ENCODE measurements at places on chromosomes 2 and 18.

- no peak for DNase-seq
Measured at GRCh38 chr2:31660165-31660564, 79.4 kb upstream of the SRD5A2 start.

- DNase-seq = no peak
Measured at GRCh38 chr2:105895990-105896764, 151.5 kb downstream of the NCK2 start.

DNA sequence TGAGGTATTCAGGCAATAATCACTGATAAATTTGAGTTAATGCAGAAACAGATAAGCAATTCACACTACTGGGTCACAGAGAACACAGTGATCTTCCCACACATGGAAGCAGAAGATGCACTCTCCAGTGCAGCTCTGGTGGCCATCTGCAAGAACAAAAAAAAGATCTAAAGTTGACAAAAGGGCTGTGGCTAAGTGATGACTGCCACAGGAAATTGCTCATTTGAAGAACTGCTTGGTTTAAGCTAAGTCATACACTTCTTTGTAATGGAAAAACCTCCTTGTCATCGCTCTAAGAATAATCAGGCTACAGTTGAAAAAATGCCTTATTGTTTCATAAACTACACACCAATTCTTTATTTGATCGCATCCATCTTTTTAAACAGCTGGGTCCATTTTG is 115.1 kb downstream of the DTNB start:
- peak; percentile 50 for DNase-seq

DNA sequence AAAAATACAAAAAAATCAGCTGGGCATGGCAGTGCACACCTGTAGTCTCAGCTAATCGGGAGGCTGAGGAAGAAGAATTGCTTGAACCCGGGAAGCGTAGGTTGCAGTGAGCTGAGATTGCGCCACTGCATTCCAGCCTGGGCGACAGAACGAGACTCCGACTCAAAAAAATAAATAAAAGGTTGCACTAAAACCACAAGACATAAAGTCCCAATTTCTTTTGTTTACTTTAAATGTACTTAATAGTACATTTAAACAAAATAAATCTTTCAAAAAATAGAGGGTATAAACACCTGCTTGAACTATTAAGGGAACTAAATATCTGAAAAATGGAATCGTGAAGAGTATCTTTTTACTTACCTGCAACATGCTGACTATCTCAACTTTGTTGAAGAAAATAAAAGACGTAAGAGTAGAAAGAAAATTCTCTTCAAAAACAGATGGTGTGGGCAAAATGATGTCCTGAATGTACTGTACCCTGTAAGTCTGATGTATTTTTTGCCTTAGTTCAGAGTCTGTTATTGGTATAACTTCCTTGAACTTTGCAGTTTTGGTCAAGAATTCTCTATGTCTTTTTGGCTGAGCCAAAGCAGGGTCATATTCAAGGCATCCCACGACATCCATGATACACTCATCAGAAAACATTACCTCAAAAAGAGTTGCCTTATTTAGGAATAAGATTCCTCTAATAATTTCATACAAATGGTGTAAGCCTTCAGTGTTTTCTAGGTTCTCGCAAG is 19.2 kb downstream of the PPP4R3B start:
- DNase-seq = peak; percentile 64

GRCh38 chr2:62570861-62571698 is 65.1 kb upstream of the TMEM17 start:
- no peak for DNase-seq

- no peak for DNase-seq
Measured at GRCh38 chr18:43876286-43876685, 599.0 kb upstream of the SYT4 start.

- DNase-seq = no peak
Measured at GRCh38 chr2:65969161-65969560, 465.8 kb upstream of the MEIS1 start.

DNA sequence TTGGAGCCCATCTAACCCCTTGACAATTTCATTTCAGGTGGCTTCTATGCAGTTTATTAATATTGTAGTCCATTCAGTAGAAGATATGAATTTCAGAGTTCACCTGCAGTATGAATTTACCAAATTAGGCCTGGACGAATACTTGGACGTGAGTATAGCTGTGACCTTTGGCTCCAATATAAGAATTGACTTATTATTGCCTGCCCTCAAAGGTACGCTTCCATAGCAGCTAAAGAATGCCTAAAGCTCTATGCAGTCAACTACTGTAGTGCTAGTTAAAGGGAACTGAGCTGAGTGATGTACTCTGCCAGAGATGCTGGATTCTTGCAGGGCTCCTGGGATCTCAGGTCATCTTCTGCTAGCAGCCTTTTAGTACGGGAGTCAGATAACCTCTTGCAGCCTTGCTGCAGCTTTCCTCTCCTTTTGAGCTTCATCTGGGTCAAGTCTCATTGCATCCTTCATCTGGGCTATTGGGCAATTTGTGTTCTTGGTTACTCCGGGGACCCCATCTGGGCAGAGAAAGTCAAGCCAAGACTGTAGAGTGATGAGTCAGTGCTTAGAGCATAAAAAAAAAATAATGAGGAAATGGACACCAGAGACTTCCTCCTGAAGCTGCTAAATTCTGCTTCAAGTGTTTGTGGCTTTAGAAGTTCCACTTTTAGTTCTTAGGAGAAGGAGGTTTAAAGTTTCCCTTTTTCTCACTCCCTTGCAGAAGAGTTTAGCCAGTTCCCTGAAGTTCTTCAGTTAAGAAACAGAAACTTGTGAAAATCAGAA is 105.6 kb downstream of the PRPF40A start:
- DNase-seq = peak; percentile 93

DNA sequence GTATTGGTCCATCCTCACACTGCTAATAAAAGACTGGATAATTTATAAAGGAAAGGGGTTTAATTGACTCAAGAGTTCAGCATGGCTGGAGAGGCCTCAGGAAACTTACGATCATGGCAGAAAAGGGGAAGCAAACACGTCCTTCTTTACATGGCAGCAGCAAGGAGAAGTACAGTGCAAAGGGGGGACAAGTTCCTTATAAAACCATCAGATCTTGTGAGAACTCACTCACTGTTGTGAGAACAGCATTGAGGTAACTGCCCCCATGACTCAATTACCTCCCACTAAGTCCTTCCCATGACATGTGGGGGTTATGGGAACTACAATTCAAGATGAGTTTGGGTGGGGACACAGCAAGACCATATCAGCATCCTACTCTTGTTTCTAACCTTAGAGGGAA is 37.0 kb downstream of the SP100 start:
- DNase-seq = no peak

- no peak for DNase-seq
Measured at GRCh38 chr2:79971807-79972206, 332.7 kb downstream of the LRRTM1 start.

- DNase-seq = no peak
Measured at GRCh38 chr2:118604371-118604770, 243.1 kb downstream of the EN1 start.

GRCh38 chr18:9914584-9915290 is 921 bp downstream of the VAPA start:
- peak; percentile 70 for DNase-seq

- DNase-seq = no peak
Measured at GRCh38 chr18:45782662-45783061, 42.8 kb upstream of the SIGLEC15 start.

- DNase-seq = no peak
Measured at GRCh38 chr2:224893848-224894247, 148.4 kb downstream of the DOCK10 start.

GRCh38 chr2:3279236-3279960 is 98.2 kb downstream of the EIPR1 start:
- no peak for DNase-seq

DNA sequence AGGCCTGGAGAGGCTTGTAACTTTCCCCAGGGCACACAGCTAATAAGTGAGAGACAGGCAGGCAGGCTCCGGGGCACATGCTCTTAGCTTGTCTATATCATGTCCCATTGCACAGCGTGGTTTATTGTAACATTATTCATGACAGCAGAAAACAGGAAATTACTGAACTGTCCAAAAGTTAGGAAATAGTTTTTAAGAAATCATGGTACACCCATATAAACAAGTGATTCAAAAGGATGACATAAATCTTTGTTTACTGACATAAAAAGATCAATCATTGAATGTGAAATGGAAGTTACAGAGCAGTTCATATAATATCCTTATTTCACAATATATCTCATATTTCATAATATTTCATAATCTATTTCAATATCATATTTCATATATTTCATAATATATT is 34.3 kb upstream of the TXNDC2 start:
- DNase-seq = peak; percentile 51

DNA sequence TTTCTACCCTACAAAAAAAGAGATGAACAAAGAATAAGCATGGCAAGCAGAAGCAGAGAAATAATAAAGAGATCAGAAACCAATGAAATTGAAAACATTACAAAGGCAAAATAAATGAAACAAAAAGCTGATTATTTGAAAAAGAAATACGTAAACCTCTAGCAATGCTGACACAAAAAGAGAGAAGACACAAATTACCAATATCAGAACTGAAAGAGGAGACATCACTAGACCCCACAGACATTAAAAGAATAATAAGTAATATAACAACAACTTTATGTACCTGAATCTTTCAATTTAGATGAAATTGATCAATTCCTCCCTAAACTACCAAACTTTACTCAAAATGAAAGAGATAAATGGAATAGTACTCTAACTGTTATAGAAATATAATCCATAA is 75.9 kb downstream of the TMEM163 start:
- no peak for DNase-seq

GRCh38 chr2:159736048-159736447 is 23.7 kb downstream of the MARCHF7 start:
- DNase-seq = peak; percentile 33

DNA sequence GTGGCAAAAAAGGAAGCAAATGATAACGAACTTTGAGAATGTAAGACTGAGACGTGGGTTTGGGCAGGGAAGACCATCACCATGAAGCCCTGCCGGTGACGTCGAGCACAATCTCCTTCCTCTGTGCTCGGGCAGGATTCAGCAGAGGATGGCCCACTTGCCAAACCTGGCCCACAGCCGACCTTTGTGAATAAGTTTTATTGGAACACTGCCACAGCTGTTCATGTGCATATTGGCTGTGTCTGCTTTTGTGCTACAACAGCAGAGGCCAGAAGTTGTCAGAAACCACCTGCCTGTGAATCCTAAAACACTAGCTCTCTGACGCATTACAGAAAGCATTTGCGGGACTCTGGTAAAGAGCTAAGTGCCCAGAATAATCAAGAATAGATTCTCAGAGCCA is 223.9 kb downstream of the MYT1L start:
- no peak for DNase-seq

DNA sequence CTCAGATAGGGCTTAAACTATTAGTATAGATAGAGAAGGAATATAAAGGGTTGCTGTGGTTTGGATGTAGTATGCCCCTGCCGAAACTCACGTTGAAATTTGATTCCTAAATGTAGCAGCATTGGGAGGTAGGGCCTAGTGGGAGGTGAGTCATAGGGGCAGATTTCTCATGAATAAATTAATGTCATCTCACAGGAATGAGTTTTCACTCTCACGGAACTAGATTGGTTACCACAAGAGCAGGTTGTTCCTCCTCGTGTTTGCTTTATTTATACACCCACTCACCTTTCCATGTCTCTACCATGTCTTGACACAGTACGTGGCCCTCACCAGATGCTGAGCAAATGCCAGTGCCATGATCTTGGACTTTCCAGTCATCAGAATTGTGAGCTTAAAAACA is 218.2 kb downstream of the RBM43 start:
- DNase-seq = peak; percentile 84

GRCh38 chr2:70132244-70133126 is 45.2 kb downstream of the PCBP1 start:
- DNase-seq = peak; percentile 85

DNA sequence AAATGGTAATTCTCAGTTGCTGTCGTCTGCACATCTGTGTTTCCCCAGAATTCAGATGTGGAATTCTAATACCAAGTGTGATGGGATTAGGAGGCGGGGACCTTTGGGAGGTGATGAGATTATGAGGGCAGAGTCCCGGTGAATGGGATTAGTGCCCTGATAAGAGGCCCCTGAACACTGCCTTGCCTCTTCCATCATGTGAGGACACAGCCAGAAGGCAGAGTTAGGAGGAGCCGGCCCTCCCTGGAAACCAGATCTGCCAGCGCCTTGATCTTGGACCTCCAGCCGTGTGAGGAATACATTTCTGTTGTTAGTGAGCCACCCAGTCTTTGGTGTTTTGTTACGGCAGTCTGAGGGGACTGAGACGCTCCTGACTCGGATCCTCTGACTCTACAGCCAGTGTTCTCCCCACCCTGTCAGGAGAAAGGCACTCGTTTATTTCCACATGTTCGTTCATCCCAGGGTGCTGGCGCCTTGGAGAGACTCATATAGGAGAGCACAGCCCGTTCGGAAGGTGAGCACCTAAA is 395.0 kb downstream of the ZNF516 start:
- DNase-seq = no peak

All from choroid plexus epithelial cell (primary cell).